ENCODE measurements at places on chromosomes 12 and 14.

DNA sequence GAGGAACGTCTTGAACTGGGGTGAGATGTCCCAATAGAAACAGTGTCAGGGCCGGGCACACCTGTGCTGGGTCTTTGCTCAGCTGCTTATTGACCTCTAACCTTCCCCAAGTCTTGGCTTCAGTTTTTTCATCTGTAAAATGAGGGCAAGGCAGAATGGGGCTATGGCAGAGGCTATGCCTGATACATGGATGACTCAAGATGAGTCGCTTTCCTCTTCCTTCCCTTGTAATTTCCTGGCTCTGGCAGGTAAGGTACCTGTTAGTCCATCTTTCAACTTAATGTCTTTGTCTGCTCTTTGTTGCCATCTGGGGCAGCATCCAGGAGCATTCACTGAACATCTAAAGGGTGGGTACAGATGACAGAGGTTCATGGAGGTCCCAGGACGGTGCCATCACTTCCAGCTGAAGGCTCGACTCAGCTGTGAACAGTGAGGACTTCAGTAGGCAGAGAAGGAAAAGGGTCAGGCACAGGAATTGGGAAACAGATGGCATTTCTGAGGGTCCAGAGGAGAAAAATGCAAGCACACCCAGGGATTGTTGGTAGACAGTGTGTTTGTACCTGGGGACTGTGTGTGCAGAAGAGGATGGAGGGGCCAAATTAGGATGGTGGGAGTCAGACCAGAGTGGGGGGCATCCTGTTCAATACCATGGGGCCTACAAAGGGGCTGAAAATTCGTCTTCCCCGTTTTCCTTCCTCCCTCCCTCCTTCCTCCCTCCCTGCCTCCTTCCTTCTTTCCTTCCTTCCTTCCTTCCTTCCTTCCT lies 268.3 kb downstream of the VRK1 start:
- no peak for DNase-seq

DNA sequence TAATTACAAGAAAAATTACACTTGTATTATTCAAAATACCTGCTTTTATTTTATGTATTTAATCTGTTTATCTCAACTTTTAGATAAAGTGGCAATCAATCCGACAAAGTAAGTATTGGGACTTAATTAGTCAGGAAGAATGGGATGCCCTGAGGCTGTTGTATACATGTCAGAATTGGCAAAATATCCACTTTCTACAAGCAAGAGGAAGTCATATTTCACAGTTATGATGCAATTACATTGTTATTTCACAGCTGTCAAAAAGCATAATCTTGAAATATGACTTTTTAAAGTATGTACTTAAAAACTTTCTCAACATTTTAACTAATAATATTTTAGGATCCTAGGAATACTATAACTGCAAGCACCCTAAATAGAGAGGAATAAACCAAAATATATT lies 357.1 kb upstream of the MGAT4C start:
- no peak for DNase-seq

DNA sequence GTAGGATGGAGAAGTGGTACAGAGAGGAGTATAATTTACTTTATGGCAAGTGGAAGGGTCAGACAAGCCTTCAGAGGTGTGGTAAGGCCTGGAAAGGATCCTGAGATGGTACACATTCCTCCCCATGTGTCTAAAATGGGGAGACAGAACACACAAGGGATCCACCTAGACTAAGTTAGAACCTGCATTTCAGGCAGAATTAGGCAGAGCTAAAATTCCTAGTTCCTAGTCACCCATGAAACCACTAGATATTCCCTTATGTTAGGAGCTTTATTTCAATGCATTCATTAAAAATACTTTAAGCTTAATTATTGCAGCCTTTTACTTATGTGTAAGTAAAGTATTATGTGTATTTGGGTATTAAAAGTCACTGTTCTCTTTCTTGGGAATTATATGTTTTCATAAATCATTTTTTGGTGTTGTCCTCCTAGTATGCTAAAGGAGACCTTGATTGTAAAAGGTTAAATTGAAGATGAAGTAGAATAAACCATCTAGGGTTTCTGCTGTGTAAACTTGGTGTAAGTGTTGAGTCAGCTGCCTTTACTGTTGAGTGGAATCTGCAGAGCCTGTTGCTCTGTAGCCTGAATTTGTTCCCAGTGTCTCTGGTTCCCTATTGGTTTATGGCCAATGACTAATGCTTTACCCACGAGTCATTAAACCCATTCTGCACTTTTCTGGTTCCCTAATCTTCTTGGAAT lies 423.2 kb downstream of the ATP23 start:
- DNase-seq, result no peak

GRCh38 chr12:114943601-114944000 lies 259.6 kb upstream of the TBX3 start:
- no peak for DNase-seq

- DNase-seq, result no peak
Measured at GRCh38 chr12:12488823-12489550, 73.7 kb downstream of the DUSP16 start.

GRCh38 chr12:28343713-28344112 lies 153.5 kb downstream of the CCDC91 start:
- no peak for DNase-seq

DNA sequence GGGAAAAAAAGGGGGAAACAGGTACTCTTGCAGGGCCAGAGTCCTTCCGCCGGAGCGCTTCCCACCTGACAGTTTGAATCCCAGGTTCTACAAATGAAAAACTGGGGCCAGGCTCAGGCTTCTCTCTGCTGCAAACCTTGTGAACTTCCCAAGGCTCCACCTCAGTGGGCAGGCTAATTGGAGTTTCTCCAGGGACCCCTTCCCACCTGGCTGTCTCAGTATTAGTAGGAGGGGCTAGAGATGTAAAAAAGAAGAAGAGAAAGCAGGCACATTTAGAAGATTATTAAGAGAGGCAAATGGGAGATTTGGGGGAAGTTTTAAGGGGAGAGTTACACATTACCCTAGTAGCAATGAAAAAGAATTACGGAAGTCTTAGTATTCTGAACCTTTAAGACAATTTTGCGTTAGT lies 20.0 kb upstream of the CLEC2D start:
- no peak for DNase-seq

Data from NCI-H748 treated with DMSO at 0.1 percent for 48 hours (cell line).